ENCODE measurements at places on chromosomes 13 and 19.

DNA sequence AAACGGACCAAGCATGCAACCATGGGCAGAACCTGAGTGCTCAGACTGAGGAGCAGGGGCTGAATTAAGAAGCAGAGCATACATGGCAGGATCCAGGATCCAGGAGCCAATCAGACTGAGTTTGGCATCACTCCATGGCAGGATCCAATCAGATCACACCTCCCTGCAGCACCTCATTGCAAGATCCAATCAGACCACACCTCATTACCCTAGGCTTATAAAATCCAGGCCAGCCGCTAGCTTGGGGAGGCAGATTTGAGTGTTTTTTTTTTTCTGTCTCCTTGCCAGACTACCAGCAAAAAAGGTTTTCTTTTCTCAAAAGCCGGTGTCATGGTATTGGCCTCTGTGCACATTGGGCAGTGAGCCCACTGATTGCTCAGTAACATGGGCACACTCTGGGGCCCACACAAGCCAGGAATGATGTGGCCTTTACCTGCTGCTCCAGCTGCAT lies 127.9 kb upstream of the GJB6 start:
- DNase-seq = no peak

DNA sequence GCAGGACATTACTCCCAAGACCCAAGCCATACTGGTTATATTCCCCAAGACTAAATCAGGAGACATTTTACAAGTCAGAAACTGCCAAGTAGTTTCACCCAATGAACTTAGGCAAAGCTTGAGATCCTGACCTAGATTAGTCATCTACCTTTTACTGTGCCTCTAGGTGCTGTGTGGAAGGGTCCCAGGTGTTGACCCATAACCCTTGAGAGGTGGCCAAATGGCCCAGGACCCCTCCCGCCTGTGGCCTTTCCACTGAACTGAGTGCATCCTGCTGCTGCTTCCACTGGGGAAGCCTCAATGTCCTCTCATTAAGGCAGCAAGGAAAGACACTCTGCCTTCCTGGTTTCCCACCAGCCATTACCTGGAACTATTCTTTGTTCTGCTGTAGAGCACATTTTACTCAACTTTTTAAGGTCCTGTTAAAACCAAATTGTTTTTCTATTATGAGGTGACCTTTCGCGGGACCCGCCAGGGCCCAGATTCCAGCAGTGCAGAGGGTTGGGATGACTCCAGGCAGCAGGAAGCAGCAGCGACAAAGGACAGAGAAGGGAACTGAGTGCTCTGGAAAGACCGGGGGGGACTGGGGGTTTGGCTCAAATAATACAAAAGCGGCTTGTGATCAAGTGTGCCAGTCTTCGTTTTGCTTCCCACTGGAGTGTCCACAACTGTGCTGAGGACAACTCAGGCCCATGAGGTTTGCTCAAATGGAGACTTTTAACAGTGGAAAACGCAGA lies 27.1 kb downstream of the ANKRD10 start:
- DNase-seq = no peak

DNA sequence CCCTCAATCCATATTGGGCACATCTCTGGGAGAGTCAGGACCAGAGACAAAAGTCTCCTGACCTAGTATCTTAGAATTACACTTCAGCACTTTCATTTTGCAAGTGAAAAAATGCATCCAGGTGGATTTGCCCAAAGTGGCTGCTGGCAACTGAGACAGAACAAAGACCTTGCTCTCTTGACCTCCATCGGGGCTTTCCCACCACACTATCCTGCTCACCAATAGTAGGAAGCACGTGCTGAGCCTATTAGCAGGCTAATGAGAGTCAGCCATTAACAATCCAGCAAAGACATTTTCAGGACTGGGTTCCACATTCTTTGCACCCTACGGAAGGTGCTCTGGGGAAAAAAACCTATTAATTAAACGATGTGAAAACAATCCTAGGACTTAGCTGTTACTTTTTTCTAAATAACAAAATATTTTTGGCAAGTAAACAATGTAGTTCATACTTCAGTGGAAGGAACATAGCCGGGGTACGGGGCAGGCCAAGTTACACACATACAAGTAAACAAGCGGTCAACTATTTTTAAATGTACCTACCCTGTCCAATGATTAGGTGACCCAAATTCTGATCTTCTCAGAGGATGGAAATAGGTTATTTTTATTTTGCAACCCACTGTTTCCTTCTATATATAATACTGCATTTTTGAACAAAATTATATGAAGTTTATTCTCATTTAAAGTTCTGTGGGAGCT lies 78.6 kb downstream of the CDADC1 start:
- DNase-seq = no peak

DNA sequence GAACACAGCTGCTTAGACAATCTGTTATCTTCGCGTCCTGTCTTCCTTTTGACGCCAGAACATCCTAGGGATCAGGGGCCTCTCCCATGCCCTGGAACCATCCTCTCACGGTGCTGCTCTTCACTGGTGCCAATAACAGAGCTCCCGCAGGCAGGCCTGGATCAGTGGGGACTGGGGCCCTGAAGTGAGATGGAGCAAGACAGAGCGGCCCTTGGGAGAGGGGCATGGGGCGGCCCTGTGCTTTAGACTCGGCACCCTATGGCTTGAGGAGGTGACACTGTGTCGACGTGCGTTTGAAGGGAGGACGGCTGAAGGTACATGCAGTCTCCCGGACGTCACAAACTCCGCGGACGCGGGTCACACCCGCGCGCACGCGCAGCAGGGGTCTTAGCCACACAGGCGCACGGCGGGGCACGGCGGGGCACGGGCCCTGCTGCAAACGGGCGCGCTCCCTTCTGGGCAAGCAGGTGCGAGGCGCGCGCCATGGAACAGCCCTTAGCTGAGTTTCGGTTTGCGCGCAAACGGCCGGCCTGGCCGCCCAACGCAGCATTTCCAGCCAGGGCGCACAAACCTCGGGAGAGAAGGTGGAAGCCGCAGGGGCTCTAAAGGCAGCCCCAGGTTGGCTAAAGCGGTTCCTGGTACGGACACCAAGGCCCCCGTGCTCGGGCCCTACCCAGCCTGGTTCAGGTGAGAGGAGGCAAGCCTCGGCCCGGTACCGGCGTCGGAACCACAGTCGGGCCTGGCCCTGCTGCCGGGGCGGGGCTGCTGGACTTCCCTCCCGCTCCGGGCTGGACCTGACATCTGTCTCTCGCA lies 16.5 kb upstream of the RNF17 start:
- no peak for DNase-seq

GRCh38 chr13:44283600-44283999 lies 90.0 kb upstream of the SERP2 start:
- no peak for DNase-seq

DNA sequence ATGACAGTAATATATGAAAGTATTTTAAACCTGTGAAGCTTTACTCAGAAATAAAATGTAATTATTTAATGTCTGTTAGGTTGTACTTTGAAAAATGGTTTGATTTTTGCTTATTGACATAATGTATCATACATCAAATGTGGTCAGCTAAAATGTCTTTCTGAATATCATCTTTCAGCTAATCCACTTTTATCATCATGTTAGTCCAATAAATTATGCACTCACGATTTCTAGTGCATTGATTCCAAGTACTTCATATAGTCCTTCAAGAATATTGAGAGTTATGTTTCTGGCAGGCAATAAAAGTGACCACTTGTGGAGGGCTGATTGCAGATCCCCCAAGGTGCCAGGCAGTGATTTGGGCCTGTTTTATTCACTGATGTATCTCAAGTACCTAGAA lies 1204.1 kb downstream of the OLFM4 start:
- DNase-seq = no peak

DNA sequence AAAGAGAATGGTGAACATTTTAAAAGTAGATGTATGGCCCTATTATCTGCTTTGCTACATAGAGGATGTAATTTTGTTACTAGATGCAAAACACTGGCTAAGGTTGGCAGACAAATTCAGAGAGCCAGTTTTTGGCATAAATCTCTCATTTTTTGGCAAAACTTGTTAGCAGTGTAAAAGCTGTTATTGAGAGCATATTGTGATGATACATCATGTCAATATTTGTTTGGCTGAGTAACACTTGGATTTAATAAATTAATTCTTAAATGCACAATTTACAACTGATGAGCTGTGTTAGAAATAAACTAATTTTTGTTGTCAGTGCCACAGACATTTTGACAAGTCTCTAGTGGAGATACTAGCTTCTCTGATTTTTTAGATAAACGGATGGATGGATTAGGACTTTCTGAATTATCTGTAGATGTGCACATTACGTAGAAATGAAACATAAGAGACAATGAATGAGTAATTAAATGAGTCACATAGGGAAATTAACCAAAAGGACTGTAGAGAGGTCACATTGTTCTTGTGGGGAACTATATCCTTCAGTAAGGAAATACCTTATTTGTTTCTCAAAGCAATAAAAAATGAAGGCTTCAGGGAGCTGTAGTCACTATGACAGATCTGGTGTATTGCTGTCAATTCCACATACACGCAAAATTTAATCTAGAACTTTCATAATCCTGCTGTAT lies 17.4 kb downstream of the UFM1 start:
- peak; percentile 67 for DNase-seq

- DNase-seq = peak; percentile 72
Observed at GRCh38 chr13:48159401-48159800, 64.5 kb upstream of the MED4 start.

DNA sequence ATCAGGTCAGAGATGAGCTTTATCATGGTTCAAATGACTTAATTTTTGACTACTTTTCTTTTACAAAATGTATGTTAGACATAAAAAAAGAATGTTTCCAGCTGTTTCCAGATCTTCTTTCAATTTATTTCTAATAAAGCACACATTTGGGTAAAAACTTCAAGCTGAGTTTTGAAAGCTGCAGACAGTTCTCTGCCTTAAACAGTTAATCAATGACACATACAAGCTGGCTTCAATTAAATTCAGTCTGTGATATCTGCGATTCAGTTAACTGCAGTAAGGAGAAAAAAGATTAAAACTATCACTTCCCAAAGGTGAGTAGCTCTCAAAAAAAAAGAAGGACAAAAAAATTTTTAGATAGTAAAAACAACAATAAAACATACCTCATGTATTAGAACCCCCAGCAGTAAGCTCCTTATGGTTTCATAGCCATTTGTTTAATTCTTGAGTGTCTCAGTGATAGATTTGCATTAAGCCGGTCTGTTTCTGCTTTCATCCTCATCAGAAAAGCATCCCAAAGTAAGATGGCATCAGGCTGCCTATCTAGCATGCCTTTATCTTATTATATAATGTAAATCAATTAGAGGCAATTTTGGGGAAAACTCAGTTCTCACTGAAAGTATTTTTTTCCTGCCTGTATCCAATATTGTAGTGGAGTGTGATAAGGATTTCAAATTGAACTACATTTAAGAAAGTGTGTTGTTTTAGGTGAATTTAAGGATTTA lies 81.8 kb upstream of the STARD13 start:
- DNase-seq = no peak

- no peak for DNase-seq
Observed at GRCh38 chr19:40677156-40677555, 13.3 kb downstream of the NUMBL start.

GRCh38 chr13:45341799-45342500 lies 967 bp upstream of the TPT1 start:
- peak; percentile 79 for DNase-seq

DNA sequence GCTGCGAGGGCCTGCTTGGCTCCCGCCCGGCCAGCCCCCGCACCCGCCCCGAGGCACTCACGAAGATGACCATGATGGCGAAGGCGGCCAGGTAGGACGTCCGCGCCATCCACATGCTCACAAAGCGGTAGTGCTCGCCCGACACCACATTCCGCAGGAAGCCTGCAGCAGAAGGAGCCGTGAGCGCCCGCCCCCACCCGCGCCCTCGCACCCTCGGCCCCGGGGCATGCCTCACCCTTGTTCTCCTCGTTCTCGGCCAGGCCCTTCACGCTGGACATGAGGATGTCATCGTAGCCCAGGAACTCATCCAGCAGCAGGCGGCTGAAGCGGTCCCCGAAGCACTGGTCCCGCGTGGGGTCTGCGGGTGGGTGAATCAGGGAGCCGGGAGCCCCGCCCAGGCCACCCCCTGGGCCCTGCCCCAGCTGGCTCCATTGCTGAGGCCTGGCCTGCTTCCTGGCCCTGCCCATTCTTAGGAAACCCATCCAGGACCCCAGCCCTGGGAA lies 9.0 kb downstream of the TMEM259 start:
- DNase-seq = no peak

- no peak for DNase-seq
Observed at GRCh38 chr19:16893686-16893989, 4.8 kb downstream of the F2RL3 start.

DNA sequence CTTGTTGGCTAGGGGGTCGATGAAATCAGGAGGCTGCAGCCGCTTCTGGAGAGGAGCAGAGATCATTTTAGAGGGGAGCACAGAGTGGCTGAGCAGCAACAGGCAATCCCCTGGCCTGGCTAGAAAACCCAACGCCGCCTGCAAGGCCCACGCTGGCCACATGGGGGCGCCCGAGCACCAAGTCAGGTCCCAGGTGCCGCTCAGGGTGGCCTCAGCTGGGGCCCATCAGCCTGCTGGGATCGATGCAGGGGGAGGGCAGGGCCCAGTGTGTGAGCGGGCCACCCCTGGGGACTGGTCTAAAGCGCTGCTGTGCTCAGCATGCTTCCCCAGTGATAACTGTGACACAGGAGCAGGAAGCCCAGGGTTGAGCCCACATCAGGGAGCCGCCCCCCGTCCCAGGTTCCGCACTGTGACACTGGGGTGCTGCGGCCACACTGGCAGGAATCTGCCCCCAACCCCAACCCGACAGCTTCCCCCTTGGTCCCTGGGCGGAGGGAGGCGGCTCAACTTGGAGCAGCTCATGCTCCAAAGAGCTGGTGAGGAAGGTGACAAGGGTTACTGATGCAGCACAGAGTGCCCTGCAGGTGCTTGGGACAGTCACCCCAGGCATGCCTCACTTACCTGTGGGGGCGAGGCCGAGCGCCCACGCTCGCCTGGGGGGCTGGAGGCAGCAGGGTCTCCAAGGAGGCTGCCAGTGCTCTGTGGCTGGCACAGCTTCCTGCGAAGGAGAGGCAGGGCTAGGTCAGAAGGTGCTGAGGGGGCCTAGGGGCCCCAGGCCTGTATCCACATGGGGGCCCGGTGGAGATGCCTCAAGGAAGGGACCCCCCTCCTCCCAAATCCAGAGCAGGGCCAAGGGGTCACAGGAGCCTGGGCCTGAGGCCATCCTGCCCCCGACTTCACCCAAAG lies 13.3 kb upstream of the ISYNA1 start:
- peak; percentile 88 for DNase-seq

DNA sequence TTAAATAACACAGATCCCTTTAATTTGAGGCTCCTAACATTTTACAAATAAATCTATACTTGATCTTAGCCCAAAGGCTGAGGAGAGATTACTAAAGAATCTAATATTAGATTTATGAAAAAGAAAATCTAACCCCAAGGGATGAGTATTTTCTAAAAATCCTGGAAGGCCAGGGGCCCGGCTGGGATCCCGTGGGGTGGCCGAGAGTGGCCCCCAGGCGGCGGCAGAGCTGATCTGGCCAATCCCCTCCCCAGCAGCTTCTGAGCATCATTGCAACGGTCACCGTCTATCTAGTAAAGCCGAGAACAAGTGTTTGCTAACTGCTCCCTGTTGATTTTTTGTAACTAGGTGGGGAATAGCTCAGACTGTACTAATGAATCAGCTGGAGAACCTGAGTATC lies 37.5 kb downstream of the ADPRHL1 start:
- no peak for DNase-seq

DNA sequence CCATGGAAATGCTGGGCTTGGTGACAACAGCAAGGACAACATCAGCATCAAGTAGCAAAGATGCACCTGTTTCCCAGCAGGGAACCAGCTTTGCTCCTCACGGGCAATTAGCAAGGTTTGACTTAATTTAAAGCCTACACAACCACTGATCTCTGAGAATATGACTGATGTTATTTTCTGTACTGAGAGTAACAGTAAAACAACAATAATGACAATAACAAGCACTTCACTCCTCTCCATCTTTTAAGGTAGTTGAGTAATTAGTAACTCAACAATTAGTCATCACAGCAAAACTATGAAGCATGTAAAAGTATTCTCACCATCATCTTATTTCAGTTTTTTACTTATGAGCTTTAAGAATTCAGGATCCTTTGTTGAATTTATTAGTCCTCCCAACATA lies 37.3 kb downstream of the ENOX1 start:
- DNase-seq = no peak

Measured in suppressor macrophage treated with lipopolysaccharide for 1 hour (primary cell).